ENCODE measurements at places on chromosomes 7 and 10. TPM values are rescaled to one million over a fixed set of nuclear protein-coding genes. Genes with fewer than 3 reads are reported as not detected.
A peak's percentile ranks its signal among the peaks of the same experiment; 100 is the strongest.

SLC39A12 gene
- total RNA-seq, result not detected

DENND2A gene
- 15.8 TPM for total RNA-seq

MLXIPL gene
- 14.4 TPM for total RNA-seq

IKZF1 gene
- total RNA-seq, result 5.5 TPM

CPA4 gene
- not detected for total RNA-seq

CCAR1 gene
- 49.2 TPM for total RNA-seq

MAP3K8 gene
- total RNA-seq, result 13.6 TPM

TOMM7 gene
- 326 TPM for total RNA-seq

- DNase-seq, result no peak
Observed at GRCh38 chr10:116848032-116848943, 1.0 kb upstream of the ENO4 start.

- DNase-seq, result peak; percentile 44
Observed at GRCh38 chr10:43212043-43212721, 54.7 kb downstream of the RASGEF1A start.

GRCh38 chr7:128115336-128115820 lies 84.1 kb upstream of the LRRC4 start:
- peak; percentile 45 for DNase-seq

DNA sequence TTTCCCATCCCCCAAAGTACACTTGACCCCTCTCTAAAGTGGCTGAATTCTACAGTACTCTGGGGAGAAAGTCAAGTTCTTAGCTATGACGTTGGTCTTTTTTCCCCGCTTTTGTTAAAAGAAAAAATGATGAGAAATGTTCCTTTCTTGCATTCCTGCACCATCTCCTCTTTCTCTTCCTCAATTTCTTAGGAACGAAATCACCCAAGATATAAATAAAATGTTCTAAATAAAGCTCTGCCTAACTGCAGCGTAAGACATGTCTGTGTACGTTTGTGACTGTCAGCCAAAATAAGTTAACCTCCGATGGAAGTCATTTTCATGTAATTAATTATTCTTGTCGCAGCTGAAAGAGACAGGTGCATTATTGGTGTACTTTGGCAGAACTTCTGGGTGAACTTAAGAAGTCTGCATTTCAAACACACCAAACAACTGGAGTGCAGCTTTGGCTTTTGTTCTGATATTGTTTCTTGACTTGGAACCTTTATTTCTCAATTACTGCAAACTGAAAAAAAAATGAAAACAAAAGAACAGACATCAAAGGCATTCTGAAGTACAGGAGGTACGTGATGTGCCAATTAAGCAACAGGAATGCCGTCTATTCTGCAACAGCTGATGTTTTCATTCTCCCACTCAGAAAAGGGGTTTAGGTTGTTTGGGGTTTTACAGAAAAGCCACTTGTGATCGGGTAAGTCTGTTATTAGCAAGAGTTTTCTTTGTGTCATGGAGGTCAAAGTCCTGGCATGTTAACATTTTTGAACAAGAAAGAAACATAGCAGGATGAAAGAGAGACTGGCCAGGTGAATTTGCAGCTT lies 82.4 kb upstream of the SDK1 start:
- no peak for DNase-seq

GRCh38 chr10:4043897-4044665 lies 259.1 kb upstream of the KLF6 start:
- DNase-seq, result no peak

- DNase-seq, result no peak
Observed at GRCh38 chr10:96890580-96890979, 58.5 kb downstream of the LCOR start.

DNA sequence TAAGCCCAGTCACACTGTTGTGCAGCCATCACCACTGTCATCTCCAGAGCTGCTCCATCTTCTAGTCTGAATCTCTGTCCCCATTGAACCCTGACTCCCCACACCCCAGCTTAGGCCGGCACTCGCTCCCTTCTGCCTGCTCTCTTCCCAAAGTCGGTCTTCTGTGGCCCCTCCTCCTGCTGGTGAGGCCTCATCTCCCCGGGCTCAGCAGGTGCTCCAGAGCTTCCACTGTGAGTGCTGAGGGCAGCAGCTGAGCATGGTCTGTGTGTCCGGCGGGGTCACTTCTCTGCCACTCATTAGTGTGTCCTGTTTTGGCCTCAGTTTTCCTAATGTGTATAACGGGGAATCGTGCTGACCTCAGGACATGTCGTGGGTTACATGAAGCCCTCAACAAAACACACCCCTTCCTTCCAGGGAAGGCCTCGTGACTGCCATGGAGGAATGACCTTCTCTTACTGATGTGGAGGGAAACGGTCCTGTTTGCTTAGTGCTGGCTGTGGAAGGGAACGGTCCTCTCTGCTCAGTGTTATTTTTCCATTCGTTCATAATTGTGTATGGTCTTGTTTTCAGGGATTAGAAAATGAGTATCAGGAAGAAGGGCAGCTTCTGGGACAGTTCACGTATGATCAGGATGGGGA lies 4.3 kb upstream of the GET4 start:
- DNase-seq, result no peak
